Upper lobe of right lung (tissue), 1 donor: ENCODE measurements at places on chromosomes 1 and 21. TPM values are rescaled to one million over a fixed set of nuclear protein-coding genes. Genes with fewer than 3 reads are reported as not detected.

The KRTAP11-1 gene
- total RNA-seq: not detected

DNA sequence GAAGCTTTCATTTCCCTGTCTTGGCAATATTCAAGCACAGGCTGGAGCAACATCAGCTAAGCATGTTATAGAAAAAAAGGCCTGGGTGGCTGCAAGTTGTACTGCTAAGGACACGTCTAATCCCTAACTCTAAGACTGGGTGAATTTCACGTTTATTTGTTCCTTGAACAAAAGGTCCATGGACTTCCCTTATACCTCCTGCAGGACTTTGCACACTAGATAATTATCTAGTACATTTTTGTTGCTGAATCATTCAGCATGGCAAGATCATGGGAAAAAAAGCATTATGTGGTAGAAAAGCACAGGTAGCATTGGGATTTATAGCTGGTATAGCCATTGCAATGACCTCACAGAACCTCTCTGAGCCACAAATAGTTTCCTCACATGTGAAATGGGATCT is 130.7 kb upstream of the DMRTA2 start:
- no peaks in the 10 kb centered on the region for H3K36me3 ChIP-seq
- H3K4me3 ChIP-seq: no peak overlapping the region
- no peak overlapping the region for H3K27ac ChIP-seq
- no peak for DNase-seq
- no peaks in the 10 kb centered on the region for H3K4me1 ChIP-seq
- no peaks in the 10 kb centered on the region for H3K27me3 ChIP-seq

DNA sequence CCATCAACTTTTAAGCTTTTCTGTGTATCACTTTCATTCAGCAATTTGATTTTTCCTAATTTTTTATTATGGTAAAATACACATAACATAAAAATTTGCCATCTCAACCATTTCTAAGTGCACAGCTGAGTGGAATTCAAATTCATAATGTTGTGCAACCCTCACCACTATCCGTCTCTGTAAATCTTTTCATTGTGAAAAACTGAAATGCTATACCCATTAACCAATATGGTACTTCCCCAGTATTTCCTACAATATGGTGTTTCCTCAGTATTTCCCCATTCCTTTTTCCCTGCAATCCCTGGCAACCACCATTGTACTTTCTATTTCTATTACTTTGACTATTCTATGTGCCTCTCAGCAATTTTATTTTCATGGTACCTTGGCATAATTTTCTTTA is 6.8 kb downstream of the STPG1 start:
- H3K27ac ChIP-seq: no peak overlapping the region
- no peak for DNase-seq
- H3K27me3 ChIP-seq: no peaks in the 10 kb centered on the region
- no peak overlapping the region for H3K4me3 ChIP-seq
- H3K36me3 ChIP-seq: no peaks in the 10 kb centered on the region
- H3K4me1 ChIP-seq: no peaks in the 10 kb centered on the region

- no peaks in the 10 kb centered on the region for H3K4me1 ChIP-seq
- no peaks in the 10 kb centered on the region for H3K36me3 ChIP-seq
- H3K4me3 ChIP-seq: no peak overlapping the region
- peaks cover 20% of the 10 kb centered on the region for H3K27me3 ChIP-seq
- no peak overlapping the region for H3K27ac ChIP-seq
- no peak for DNase-seq
These were observed 32.8 kb upstream of the PSMB2 start for GRCh38 chr1:35674111-35674510.

DNA sequence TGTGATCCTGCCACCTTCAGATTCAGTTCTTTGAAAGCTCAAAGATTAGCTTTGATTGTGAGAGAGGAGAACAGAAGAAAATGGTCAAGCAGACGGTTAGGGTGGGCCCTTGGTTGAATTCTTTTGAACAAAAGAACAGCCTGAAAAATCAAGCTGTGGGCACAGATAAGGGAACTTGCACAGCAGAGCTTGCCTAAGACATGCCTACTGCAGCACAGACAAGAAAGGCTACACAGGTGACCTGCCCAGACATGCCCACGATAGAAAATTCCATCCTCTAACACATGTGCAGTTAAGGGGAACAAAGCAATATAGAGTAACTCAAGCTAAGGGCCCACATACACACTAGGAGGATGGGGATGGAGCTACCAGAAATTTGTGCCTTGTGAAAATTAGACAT is 512.5 kb upstream of the LRRC7 start:
- no peak overlapping the region for H3K27ac ChIP-seq
- no peaks in the 10 kb centered on the region for H3K36me3 ChIP-seq
- no peak overlapping the region for H3K4me3 ChIP-seq
- no peaks in the 10 kb centered on the region for H3K4me1 ChIP-seq

DNA sequence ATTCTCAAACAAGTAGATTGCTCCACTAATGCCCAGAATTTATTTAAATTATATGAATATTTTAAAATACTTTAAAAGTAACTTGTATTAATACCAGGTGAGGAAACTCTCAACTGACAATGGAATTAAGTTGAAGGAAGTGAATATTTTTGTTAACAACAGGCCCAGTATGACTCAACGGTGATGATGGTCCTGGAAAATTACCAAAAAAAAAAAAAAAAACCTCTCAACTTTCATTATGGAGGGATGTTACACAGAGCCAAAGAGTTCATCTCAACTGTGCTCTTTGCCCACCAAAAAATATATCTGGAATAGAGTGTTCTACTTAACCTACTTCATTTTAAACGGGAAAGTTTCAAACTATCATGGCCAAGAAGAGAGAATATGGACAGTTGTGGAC is 28.3 kb downstream of the CFH start:
- H3K36me3 ChIP-seq: no peaks in the 10 kb centered on the region
- H3K4me3 ChIP-seq: no peak overlapping the region
- no peaks in the 10 kb centered on the region for H3K27me3 ChIP-seq
- no peak for DNase-seq
- H3K4me1 ChIP-seq: no peaks in the 10 kb centered on the region

- H3K27me3 ChIP-seq: no peaks in the 10 kb centered on the region
- H3K4me1 ChIP-seq: no peaks in the 10 kb centered on the region
These were observed 38.5 kb upstream of the EGLN1 start for GRCh38 chr1:231460614-231461013.

DNA sequence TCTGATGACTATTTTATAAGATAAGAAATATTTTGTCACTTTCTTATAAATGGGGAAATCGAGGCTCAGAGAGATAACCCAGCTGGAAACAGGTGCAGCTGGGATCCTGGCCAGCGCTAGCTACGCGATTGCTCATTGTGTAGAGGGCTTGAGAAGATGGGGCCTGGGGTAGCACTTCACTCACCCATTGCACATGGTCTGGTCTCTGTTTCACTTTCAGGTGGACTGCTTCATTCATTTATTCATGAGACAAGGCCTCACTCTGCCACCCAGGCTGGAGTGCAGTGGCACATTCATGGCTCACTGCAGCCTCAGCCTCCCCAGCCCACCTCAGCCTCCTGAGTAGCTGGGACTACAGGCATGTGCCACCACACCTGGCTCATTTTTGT is 23.8 kb downstream of the UBE4B start:
- no peak overlapping the region for H3K27ac ChIP-seq
- H3K4me1 ChIP-seq: peaks cover 18% of the 10 kb centered on the region
- DNase-seq: no peak
- no peaks in the 10 kb centered on the region for H3K36me3 ChIP-seq

DNA sequence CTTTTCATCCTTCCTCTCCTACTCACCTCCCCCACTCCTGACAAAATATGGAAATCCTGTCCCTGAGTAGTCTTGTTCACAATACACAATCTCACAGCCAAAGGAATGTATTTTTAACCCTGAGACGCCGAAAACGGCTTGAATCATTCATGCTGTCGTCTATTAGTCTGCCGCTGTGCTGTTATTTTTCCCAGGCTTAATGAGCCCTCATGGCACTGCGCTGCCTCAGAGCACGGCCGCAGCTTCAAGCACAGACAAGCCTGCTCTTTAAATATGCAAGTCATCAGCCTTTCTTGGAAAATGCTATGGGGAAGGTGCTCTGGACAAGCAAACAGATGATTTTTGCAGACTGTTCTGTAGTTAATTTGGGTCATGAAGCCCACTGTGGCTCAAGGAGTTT is 302.7 kb downstream of the DISC1 start:
- no peak overlapping the region for H3K4me3 ChIP-seq
- H3K36me3 ChIP-seq: no peaks in the 10 kb centered on the region
- H3K27me3 ChIP-seq: no peaks in the 10 kb centered on the region
- DNase-seq: no peak
- H3K4me1 ChIP-seq: peaks cover 1% of the 10 kb centered on the region

DNA sequence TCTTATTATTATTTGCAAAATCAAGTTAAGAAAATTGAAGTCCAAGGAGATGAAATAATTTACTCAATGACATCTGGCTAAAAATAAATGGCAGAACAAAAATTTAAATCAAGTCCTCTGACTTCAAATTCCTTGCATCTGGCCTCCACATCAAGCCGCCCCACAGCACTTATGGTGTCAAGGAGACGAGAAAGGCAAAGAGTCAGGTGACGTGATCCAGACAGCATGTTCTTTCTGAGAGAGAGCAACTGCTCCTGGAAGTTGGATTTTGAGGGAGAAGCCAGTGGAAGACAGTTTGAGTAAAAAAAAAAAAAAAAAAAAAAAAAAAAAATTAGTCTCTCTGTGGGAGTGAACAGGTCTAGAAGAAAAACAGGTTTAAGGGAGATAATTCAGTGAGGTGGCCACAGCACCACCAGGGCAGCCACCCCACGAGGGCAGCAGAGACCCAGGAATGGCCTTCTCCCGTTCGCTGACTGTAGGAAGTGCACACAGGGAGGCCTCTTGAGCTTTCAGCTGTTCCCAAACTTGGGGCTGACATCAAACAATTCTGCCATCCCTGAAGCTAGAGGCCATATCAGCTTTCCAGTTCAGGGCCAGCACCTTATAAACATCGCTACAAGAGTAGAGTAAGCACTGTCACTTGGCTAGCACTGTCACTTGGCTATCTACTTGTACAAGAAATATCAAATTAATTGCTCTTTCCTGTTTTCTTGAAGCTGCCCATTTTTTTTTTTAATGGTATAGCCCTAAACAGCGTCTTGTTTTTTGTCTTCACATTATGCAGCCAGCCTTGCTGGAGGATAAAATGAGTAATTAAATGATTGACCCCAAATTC is 7.8 kb downstream of the C1orf162 start:
- no peaks in the 10 kb centered on the region for H3K27me3 ChIP-seq
- no peak overlapping the region for H3K4me3 ChIP-seq
- H3K4me1 ChIP-seq: peaks cover 13% of the 10 kb centered on the region
- peak; percentile 90 for DNase-seq
- H3K27ac ChIP-seq: no peak overlapping the region

- no peaks in the 10 kb centered on the region for H3K27me3 ChIP-seq
- no peaks in the 10 kb centered on the region for H3K36me3 ChIP-seq
- H3K27ac ChIP-seq: no peak overlapping the region
- DNase-seq: no peak
These were observed 226.2 kb downstream of the AKT3 start for GRCh38 chr1:243623841-243624240.

DNA sequence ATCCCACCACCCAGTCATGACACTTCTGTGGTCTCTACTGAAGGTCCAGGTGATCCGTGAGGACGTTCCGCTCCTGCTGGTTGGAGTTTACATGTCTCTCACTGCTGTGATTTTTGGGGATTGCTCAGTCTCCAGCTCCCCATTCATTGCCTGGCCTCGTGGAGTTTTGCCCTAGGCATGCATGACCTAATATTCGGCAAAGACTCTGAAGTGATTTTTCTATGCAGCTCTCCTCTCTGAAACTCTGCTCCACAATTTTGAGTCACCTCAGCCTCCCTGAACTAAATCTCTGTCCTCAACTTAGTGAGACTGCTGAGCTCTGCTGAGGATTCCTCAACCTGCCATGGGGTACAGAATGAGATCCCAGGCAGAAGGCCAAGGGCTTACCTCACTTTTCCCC is 174.4 kb upstream of the FGGY start:
- no peaks in the 10 kb centered on the region for H3K4me1 ChIP-seq
- H3K4me3 ChIP-seq: no peak overlapping the region
- no peak for DNase-seq
- no peak overlapping the region for H3K27ac ChIP-seq
- no peaks in the 10 kb centered on the region for H3K36me3 ChIP-seq

- no peaks in the 10 kb centered on the region for H3K36me3 ChIP-seq
- H3K27ac ChIP-seq: no peak overlapping the region
- no peak overlapping the region for H3K4me3 ChIP-seq
- no peaks in the 10 kb centered on the region for H3K4me1 ChIP-seq
- no peaks in the 10 kb centered on the region for H3K27me3 ChIP-seq
These were observed 41.2 kb downstream of the UBE2G2 start for GRCh38 chr21:44760376-44760775.

DNA sequence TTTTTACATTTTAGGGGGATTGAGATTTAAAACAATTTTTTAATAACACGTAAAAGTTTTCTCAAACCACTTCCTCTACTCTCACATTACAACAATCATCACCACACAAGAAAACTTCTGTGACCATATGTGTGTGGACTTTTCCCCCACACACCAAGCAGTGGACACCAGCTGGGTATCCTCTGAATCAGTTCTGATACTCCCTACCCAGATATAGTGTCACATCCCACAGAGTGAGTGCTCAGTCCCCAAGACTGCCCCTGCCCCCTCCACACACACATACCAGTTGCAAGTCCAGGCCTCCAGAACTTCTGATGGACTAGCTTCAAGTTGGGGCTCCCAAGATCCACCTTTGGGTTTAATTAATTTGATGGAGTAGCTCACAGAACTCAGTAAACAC is 53.3 kb upstream of the QSOX1 start:
- no peak for DNase-seq
- H3K27me3 ChIP-seq: no peaks in the 10 kb centered on the region
- H3K36me3 ChIP-seq: peaks cover 62% of the 10 kb centered on the region
- H3K4me3 ChIP-seq: no peak overlapping the region
- no peak overlapping the region for H3K27ac ChIP-seq

The MCL1 gene
- 325 TPM for total RNA-seq

- H3K4me3 ChIP-seq: no peak overlapping the region
- no peak overlapping the region for H3K27ac ChIP-seq
- no peaks in the 10 kb centered on the region for H3K36me3 ChIP-seq
- no peaks in the 10 kb centered on the region for H3K4me1 ChIP-seq
- H3K27me3 ChIP-seq: no peaks in the 10 kb centered on the region
These were observed 62.6 kb downstream of the KIF21B start for GRCh38 chr1:200960948-200961340.

- no peak for DNase-seq
- no peaks in the 10 kb centered on the region for H3K4me1 ChIP-seq
- peaks cover 43% of the 10 kb centered on the region for H3K27me3 ChIP-seq
- H3K36me3 ChIP-seq: no peaks in the 10 kb centered on the region
These were observed 5.8 kb downstream of the KISS1 start for GRCh38 chr1:204190212-204191211.

DNA sequence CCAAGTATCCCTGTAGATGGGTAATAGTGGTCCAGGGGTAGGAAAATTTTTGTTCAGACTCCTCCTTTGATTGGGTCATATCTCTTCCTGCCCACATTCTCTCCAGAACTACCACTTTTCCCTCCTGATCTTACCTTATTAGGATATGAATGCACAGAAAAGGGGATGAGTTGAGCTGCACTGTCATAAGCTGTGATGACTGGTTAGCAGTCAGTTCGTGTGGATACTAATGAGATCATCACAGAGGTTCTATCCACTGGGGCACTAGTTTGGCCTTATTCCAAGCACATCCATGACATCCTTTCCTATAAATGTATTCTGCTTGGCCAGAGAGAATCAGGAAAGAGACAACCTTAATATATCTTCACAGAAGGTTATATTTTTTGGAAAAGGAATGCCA is 22.1 kb upstream of the TBX15 start:
- H3K36me3 ChIP-seq: no peaks in the 10 kb centered on the region
- H3K27me3 ChIP-seq: peaks cover 40% of the 10 kb centered on the region
- H3K4me3 ChIP-seq: no peak overlapping the region
- no peak for DNase-seq
- H3K4me1 ChIP-seq: peaks cover 21% of the 10 kb centered on the region

GRCh38 chr21:32134441-32135130 is 144.3 kb downstream of the MIS18A start:
- no peaks in the 10 kb centered on the region for H3K27me3 ChIP-seq
- no peak overlapping the region for H3K4me3 ChIP-seq
- no peaks in the 10 kb centered on the region for H3K4me1 ChIP-seq
- H3K27ac ChIP-seq: no peak overlapping the region
- H3K36me3 ChIP-seq: no peaks in the 10 kb centered on the region
